SIG-M5 (cell line): ENCODE measurements at places on chromosomes 13 and 19.

DNA sequence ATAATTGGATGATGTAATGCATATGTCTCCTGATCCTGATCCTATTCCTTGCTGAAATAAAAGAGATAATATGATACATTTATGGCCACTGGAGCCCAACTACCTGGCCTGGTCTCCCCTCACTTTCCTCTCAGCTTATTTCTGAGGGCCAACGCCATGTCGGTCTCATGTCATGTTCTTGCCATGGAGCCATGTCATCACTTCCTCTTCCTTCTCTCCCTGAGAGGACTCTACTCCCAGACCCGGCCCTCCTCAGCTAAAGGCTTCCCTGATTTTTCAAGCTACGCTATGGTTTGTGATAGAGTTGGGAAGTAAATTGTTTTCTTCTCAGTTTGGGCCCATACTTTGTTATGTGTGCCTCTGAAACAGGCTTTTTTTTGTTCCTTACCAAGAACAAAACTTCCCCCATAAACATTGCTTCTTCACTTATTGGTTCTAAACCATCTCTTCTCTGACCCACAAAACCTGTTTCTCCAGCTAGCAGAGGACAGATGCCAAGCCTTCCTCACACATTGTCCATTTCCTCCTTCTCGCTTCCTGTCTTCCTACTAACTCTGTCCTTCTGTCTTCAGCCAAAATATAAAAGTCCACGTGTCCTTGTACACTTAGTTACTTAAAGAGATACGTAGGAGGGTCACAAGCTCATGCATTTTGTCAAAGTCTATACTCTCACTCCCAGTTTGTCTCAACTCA lies 319.9 kb upstream of the DACH1 start:
- no peak for DNase-seq

GRCh38 chr13:99320693-99321481 lies 13.7 kb upstream of the GPR183 start:
- peak; percentile 80 for DNase-seq

- no peak for DNase-seq
Measured at GRCh38 chr13:112643759-112644459, 45.9 kb upstream of the ATP11A start.

DNA sequence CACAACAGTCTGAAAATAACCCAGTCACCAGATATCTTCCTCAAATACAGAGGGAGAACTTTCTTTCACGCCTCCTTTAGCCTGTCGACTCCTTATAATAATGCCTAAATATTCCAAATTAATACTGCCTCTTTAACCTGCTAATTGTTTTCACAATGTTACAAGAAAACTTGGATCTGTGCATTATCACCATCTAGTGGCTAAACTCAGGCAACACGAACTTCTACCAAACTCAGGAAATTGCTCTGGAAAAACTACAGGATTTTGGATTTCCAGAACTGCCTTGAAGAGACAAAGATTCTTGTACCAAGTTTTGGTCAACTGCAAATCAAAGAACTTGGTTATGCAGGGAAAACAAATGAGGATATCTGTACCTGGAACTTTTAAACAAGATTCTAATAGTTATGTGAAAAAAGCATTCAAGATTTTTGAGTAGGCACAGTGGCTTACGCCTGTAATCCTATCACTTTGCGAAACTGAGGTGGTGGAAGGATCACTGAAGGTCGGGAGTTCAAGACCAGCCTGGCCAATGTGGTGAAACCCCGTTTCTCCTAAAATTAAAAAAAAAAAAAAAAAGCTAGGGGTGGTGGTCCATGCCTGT lies 10.8 kb downstream of the CLN5 start:
- no peak for DNase-seq

- DNase-seq: no peak
Measured at GRCh38 chr13:99123101-99124045, 77.3 kb upstream of the UBAC2 start.

DNA sequence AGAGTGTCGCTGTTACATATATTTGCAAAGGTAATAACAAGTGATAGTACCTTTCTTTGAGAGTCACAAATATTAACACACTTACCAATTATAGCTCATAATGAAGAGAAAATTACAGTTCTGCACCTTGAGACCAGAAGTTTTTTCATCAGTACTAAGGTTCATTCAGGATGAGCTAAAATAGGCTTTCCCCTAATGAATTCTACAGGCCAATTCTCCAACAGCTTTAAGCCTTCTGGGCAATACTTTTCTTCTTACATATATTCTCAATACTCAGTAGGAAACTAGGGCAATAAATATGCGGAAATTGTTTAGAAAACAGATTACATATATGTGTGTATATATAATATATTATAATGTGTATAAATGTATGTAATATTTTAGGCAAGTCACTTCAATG lies 2672.8 kb upstream of the PCDH20 start:
- DNase-seq: no peak

DNA sequence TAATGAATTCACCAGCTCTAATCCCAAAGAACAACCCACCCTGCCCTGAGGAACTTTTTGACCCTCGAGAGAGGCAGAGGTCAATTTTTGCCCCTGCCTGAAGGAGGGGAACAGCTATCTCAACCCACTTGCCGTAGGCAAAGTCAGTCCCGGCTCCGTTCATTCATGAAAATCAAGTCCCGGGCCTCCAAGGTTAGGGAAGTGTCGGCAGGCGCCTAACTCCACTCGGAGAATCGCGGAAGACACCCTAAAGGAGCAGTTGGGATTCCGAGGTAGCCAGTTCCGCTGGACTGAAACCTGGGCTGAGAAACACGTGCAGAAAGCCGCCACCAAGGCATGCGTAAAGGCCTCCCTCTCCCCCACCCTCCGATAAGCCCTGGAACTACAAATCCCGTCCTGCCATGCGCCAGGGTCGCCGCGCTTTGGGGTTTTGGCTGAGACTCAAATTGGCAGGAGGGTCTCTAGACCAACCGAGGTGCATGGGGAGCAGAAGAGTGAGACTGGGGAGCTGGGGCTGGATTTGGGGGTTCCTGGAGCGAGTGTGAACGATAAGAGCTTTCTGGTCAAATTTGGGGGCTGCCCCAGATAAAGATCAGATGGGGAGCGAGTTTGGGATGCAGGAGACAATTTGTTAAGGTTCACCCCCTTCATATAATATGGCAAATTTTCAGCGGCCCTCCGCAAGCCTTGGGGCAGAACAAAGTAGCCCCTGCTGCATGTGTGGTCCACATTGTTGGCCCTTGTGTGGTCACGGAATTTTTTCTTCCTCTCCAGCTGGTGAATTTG lies at the start of gene TNPO2:
TSS of gene TNPO2 (minus strand) at position 292 of the 786 bp plus-strand sequence. CDS start 2,955 bp downstream, outside the sequence.
- no peak for DNase-seq

GRCh38 chr19:5035105-5035761 lies 66.3 kb downstream of the KDM4B start:
- no peak for DNase-seq

DNA sequence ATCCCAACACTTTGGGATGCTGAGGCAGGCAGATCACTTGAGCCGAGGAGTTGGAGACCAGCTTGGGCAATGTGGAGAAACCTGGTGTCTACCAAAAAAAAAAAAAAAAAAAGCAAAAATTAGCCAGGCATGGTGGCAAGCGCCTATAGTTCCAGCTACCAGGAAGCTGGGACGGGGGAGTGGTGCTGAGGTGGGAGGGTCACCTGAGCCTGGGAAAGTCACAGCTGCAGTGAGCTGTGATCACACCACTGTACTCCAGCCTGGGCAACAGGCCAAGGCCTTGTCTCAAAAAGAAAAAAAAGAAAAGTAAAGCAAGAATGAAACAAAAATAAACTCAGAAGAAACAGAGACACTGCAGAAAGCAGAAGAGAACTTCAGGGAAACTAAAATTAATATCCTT lies 31.6 kb downstream of the MTRF1 start:
- no peak for DNase-seq

DNA sequence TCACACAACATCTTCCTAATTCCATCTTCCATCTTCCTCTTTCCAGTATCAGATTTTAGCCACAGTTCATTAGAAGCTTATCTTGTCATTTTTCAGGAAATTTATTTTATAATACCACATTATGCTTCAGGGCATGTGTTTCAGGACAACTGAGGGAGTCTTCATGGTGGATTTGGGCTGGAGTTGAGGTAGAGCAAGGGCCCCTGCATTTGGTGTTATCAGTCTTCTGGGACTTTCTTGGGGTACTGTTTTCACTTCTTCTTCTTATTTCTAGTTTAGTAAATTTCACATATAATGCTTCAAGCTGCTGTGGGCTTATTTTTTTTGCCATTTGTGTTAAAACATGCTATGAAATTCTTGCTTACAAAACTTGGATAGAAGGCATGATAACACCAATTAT lies 188.7 kb downstream of the LHFPL6 start:
- DNase-seq: no peak

DNA sequence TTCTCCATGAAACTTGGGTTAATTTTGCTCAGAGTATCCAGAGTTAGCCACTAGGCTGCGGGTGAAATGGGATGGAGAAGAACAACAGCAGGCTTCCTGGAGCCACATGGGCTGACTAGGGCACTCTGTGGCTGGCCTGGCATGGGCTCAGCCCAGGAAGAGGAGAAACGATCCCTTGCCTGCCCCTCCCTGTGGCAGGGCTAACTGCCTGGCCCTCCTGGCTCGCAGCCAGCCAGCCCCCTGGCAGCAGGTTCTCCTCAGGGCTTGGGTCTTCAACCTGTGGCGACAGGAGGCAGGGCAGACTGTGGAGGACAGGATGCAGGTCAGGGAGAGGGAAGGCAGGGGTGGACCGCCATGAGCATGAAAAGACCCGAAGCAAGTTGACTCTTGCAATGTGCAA lies 78.7 kb upstream of the GPR183 start:
- no peak for DNase-seq

DNA sequence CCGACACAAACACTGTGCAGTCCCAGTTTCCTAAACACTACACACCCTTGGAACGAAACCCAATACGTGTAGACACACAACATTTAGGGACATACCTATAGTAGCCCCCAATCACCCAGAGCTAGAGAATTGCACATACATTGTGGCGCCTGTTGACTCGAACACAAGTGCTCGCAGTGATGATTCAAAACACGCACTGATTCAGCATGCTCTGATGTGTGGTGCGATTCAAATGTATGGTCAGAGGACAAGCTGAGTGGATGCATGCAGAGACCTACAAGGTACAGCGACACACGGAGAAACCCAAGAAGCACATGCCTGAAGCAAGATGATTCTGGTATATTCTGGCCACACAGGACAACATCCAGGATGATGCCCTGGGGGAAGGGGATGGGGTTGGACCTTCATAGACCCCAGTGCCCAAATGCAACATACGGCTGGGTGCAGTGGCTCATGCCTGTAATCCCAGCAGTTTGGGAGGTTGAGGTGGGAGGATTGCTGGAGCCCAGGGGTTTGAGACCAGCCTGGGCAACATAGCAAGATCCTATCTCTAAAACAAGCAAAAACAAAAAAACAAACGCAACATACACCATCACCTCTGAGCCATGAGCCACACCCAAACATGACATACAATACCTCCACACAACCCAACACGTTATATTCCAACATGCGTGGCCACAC lies 997 bp upstream of the KCNN4 start:
- DNase-seq: no peak

GRCh38 chr19:55690109-55690768 lies 15.2 kb downstream of the EPN1 start:
- DNase-seq: no peak

DNA sequence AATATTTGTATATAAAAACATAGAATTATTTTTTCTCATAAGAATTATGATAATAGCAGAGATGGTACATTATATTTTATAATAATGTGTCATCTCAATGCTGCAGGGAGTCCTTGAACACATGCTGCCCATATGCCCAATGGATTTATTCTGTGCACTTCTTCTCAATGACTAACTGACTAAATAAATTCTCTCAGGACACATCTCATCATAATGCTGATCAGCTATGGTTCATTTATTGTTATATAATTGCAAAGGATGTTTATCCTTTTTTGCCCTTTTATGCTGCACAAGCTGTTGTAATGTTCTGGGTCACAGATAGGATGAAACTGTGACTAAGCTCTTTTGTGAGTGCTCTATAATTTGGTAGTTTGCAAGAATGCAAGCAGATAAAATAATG lies 1273.3 kb upstream of the ATXN8OS start:
- DNase-seq: no peak
